Stimulated activated CD4-positive, alpha-beta T cell treated with anti-CD3 and anti-CD28 coated beads, Interleukin-12 subunit alpha, Interleukin-12 subunit beta, amount 100 ng/mL, for 48 hours (primary cell): ENCODE measurements at places on chromosomes 12 and 14.

DNA sequence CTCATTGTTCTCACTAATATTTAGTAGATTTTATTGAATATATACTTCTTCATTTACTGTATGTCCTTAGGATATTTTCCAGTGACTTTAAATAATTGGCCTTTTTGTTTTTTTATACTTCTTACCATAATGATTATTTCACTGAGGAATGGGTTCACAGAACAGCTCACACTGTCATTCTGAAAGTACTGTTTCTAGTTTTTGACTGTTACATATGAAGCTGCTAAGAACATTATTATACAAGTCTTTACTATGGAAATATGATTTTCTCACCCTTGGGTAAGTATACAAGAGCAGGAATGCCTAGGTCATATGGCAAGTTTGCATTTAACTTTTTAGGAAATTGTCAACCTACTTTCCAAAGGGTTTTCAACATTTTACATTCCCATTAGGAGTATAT, 343.1 kb downstream of the CCER1 start:
- DNase-seq, result no peak

DNA sequence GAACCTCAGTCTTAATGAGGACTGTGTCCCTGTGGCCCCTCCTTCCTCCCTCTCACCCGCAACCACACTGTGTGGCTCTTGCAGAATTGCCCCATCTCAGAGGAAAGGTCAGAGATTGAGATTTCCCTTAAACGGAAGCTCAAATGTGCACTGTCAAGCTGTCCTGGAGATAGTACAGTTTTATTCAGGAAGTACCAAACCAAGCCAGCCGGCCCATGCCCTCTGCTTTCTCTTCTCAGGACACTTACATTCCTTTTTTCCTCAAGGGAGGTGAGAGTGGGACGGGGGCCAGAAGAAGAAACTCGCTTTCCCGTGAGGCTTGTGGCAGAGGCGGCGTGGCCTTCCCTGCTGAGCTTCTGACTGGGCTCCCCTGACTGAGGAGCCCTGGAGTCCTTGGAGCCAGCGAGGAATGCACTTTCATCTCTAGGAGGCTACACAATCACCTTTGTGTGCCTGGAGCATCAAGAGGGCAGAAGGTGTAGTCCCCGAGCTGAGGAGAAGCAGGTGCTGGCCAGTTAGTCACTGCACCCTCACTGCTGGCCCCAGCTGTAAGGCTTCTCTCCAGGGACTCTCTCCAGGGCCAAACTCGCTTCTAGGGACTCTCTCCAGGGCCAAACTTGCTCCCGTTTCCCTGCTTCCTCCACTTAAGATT, 24.1 kb upstream of the ATP2A2 start:
- no peak for DNase-seq

- DNase-seq, result no peak
Observed at GRCh38 chr12:99984271-99985128, at the start of gene ANKS1B. TSS of gene ANKS1B (minus strand) at chr12:99984936. CDS start at chr12:99984237, 699 bp downstream.

DNA sequence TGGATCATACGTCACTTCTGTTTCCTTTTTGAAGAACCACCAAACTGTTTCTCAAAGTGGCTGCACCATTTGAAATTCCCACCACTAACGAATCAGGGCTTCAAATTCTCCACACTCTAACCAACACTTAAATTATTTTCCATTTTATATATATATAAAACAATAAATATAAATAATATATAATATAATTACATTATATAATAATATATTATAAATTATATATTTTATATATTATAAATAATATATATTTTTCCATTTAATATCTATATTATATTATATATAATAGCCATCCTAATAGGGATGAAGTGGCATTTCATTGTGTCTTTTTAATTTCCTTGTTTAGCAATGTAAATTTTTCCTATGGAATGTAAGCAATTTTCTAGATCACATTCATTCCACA, 24.6 kb upstream of the CIT start:
- no peak for DNase-seq

- no peak for DNase-seq
Observed at GRCh38 chr12:31331242-31331641, 5.3 kb upstream of the SINHCAF start.

DNA sequence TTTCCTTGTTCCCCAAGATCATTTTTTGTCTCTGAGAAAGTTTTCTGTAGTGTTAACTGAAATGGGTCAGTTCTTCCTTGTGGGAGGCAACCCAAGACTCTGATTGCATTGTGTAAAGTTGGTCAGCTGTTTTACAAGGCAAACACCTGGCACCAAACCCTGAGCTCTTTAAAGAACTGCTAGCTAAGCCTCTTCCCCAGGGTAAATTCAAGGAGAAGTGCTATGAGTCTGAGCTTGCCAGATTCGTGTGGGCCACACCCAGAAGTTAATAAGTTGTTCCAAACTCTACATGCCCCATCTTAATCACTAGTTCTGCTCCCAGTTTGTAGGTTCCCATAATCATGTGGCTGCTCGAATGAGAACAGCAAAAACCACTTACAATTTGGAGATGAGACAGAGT, 214.5 kb downstream of the BTG1 start:
- no peak for DNase-seq

GRCh38 chr12:43210485-43211192, 341.4 kb downstream of the ADAMTS20 start:
- no peak for DNase-seq

- no peak for DNase-seq
Observed at GRCh38 chr12:48965298-48965838, 6.2 kb downstream of the WNT10B start.

- no peak for DNase-seq
Observed at GRCh38 chr14:68113343-68113930, 293.9 kb downstream of the RAD51B start.

- DNase-seq, result peak; percentile 50
Observed at GRCh38 chr12:104604070-104604994, 147.6 kb downstream of the CHST11 start.

- no peak for DNase-seq
Observed at GRCh38 chr14:95577067-95577800, 42.4 kb downstream of the GLRX5 start.

GRCh38 chr12:981176-981828, 9.7 kb upstream of the ERC1 start:
- DNase-seq, result no peak

DNA sequence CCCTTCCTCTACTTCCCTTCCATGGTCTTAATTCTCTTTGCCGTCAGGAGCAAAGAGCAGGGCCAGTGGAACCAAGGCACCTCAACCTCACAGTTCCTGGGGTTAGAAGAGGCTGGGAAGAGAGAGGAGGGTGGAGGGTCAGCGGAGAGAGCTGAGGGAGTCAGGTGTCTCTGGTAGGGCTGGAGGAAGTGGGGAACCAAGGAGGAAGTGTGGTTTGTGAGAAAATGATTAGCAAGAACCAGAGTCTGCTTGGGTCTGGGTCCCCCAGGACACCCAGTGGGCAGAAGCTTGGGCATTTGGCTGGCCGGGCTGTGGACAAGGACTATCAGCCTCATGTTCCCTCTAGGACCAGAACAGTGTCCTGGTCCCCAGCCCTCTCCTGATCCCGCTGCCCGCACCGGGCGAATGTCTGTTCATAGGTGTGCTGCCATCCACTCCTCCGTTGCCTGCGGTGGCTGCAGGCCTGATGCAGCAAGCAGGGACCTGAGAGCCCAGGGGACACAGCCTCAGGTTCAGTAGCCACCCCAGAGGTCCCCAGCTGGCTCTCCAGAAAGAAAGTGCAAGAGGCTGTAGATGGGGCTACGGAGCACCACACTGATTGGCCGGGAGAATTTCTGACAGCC, 2.3 kb downstream of the HOXC12 start:
- no peak for DNase-seq

GRCh38 chr12:102008615-102009126, 53.1 kb downstream of the WASHC3 start:
- DNase-seq, result no peak

DNA sequence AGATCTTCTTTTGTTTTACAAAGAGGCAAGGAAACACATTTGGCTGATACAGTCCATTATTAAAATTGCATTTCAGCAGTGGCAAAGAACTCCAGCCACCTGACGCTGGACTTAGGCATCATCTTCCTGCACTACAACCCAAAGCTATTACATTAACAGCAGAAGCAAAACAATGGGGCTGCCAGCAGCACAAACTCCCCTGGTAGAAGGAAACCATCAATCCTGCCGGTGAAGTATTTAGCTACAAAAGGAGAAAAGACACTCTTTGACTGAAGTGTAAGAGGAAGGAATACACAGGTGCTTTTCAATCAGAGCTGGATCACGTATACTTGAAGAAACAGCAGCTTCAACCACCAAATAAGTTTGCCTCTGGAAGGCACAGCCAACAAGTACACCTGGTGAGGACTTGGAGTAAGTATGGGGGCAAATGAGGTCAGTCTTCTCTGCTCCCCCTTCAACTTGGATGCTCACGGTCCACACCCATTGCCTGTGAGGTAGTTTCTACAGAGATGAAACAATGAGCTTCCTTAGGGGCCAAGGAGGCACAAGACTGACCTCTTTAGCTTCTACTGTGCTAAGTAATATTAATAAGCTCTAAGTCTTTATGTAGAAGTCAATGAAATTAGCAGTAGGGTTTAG, 125.9 kb upstream of the FOXN3 start:
- no peak for DNase-seq

DNA sequence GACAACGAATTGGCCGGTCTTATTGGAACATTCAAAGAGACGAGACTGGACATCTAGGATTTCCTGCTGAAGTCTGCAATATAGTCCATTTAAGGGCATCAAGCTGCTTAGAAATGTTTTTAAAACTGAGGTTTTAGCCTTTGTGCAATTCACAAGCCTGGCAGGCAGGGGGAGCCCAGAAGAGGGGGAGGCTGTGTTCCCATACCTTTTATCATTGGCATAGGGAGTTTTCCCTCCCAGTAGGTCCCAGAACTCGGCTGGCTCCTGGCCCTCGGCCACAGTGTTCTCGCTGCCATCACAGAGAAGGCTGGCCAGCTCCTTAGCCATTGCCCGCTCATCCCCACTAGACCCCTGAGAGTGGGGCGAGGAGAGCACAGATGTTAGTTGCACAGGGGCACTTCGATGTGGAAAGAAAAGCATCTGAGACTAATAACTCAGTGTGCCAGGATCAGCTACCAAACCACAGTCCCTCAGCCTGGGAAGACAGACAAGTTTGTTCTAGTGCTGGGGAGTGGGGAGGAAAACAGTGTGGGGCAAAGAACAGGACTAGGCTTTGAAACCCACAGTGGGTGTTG, 15.1 kb downstream of the AVIL start:
- peak; percentile 21 for DNase-seq

DNA sequence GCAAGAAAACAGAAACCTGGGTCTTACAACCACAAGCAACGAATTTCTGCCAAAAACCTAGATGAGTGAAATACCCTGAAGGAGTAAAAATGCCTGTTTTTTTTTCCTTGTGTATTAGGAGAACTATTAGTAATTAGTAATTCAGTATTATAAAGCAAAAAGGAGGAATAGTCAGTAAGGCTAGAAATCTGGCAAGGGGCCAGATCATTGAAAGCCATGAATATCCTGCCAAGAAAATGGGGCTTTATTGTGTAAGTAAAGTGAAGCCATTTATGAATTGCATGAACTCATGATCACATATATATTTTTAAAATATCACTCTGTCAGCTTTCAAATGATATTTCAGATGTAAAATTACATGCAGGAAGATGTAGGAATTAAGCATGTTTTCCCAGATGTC, 57.9 kb downstream of the TXNDC16 start:
- DNase-seq, result no peak
